ENCODE measurements at places on chromosomes 2 and 18.
A peak's percentile ranks its signal among the peaks of the same experiment; 100 is the strongest.

- no peak for DNase-seq
Measured at GRCh38 chr18:23238152-23238531, 102.9 kb downstream of the CABLES1 start.

- no peak for DNase-seq
Measured at GRCh38 chr2:190446193-190446592, 38.0 kb downstream of the MFSD6 start.

DNA sequence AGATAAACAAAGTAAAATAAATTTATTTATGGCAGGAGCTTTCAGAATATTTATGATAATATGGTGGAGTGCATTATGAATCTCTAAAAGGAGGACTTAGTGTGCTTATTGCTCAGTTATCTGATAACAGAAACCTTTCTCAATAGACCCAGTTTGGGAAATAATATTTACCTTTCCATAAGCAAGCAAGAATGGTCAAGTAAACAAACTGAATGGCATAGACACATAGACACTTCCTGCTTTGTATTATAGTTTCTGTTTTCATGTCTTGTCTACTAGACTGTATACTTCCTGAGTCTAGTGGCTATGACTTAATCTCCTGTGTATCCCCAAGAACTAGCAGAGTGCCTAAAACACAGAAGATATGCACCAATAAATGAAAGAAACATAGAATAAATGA lies 87.8 kb downstream of the UPP2 start:
- DNase-seq, result no peak

DNA sequence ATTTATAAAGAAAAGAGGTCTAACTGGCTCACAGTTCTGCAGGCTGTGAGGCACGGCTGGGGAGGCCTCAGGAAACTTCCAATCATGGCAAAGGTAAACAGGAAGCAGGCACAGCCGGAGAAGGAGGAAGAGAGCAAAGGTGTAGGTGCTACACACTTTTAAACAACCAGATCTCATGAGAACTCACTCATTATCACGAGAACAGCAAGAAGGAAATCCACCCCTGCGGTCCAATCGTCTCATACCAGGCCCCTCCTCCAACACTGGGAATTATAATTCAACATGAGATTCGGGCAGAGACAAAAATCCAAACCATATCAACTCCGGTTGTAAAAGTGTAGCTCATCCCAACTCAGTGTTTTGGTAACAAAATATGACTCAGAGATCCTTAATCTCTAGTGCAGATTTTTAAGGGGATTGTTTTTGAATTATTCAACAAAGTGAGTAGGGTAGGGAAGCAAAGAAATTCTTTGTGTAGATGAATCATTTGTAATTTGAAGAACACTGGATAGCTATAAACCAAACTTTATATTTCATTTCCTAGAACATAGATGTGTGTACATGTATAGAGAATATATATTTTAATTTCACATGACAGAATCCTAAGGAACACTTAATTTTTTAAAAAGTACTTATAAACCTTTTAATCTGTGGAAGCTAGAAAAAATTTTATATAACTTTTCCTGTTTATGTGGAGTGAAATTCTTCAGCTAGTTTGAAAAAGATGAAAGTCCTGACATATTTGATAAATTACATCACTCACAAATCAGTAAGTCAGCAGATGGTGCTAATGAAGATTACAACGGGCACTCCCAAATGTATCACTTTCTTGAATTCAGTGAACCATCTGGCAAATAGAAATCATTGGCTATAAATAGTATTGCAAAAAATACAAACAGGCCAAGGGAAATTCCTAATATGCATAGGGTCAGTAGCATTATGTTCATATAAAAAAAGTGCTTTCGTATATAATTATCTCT lies 130.1 kb downstream of the OLA1 start:
- DNase-seq, result no peak

DNA sequence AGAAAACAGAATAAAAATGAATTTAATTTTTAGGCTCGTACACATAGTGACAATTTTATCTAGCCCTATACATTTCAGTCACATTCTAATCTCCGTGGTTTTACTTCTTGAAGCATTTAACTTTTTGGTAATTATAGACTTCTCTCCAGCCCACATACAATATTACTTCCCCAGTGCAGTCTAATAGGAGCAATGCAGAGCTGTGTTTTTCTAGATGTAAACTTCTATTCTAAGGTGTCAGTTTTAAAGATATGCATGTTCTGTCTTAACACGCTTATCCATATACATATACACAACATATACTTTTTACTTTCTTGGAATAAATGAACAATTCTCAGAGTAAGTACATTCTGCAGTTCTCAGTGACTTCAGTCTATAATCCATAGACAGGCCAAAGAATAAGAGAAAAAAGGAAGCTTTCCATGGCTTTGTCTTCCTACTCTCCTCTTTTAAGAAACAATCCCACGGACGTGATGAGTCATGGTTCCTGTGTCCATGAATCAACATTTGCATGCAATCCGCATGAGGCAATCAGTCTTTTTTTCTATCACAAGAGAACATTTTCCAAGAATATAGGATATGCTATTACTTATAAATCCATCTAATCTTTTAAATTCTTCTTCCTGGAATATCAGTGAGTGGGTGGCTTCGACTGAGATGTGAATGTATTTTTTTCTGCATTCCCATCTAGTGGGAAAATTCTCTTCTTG lies 42.8 kb downstream of the CCDC102B start:
- no peak for DNase-seq

GRCh38 chr2:218607436-218608115 lies at the start of gene PLCD4:
Gene PLCD4 (plus strand): TSS chr2:218607899. CDS start chr2:218615740, 7,841 bp downstream.
- DNase-seq, result no peak

DNA sequence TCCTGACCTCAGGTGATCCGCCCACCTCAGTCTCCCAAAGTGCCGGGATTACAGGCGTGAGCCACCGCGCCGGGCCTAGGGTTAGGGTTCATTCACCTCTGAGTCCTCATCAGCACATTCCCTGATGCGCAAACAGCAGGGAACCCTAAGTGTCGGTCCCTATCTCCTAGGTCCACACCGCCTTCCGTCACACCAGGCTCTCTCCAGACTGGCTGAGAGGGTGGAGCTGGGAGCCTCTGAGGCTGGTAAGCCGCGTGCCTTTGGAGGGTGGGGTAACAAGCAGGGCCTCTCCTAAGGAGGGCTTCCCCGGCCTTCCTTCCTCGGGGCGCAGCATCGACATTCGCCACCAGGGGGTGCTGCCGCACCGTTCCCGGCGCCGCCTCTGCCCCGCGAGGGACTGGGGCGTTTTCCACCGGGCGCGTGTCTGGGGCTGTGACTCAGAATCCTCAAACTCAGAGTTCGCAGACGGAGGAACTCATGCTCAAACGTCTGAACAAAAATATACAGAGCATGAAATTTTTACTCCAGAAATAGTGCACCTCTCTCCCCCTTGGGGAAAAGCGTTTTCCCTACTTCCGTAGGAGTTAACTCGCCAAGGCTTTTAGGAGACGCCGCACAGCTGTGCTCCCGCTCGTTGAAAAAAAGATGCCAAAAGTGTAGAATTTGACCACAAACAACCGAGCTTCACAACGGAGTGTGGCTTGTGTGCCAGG lies 63.9 kb upstream of the ASAP2 start:
- peak; percentile 49 for DNase-seq

Measured in forelimb muscle (tissue), 1 donor.